Type B pancreatic cell (in vitro differentiated cells): ENCODE measurements at places on chromosomes 4 and X.

- no peak for DNase-seq
Observed at GRCh38 chr4:42417550-42417949, 20.3 kb downstream of the SHISA3 start.

GRCh38 chr4:145830699-145831098 lies 107.9 kb downstream of the ZNF827 start:
- DNase-seq: no peak

GRCh38 chr4:139454111-139455045 lies at the start of gene RAB33B:
RAB33B (plus strand) TSS chr4:139454121; CDS start chr4:139454196, 75 bp downstream.
- no peak for DNase-seq

DNA sequence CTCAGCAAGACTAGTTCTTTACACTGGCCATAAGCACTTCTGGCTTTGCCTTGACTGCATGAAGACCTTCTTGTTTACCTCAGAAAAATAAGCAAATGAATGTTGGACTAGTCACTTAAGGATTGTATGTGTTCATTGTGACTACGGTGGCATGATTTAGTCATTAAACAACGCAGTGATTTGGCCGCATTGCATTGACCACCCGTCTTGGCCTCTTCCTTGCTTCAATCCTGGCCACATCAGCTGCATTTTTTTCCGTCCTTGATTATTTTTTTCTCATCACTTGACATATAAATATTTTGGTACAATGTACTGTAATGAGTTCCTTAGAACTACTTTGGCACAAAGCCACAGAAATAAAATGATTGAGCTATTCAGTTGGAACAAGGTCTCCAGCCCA lies 656.2 kb downstream of the RAB28 start:
- no peak for DNase-seq

DNA sequence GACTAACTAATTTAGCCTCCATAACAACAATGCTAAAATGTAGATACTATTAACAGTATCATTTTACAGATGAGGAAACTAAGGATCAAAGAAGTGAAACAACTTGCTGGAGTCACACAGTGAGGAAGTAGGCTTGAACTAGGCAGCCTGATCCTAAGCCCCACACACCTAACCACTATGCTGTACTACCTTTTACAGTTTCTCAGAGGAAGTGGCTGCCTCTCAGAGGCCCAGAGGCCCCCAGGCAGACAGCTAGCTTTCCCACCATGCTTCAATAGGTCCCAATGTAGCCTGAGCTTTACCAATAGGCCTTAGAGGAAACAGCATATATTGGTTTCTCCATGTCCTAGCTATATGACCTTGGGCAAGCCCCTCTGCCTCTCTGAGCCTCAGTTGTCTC lies 69.4 kb upstream of the PJA1 start:
- DNase-seq: no peak

GRCh38 chr4:30903502-30904214 lies 183.5 kb downstream of the PCDH7 start:
- DNase-seq: no peak

DNA sequence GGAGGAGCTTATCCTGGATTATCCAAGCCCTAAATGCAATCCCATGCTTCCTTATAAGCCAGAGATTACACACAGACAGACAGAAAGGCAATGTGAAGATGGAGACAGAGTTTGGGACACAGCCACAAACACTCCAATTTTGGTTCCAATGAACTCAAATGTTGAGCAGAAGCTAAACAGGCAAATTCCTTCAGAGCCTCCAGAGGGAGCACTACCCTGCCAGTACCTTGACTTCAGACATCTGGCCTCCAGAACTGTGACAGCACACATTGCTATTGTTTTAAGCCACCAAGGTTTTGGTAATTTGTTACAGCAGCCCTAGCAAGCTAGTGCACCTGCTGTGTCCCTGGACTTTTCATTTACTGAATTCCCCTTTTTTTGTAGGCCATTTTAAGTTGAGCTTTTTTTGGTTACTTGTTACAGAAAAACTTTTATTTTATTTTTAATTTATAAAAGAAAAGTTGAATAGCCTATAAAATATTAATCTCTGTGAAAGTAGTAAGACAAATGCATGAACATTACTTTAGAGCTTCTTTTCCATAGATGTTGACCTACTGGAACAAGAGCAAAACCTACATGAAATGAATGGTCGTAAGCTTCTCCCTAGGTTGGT lies 33.4 kb upstream of the SRD5A3 start:
- DNase-seq: no peak

- DNase-seq: no peak
Observed at GRCh38 chr4:174314770-174315169, 31.1 kb downstream of the CEP44 start.

- DNase-seq: no peak
Observed at GRCh38 chr4:77827343-77827742, 8.2 kb upstream of the CNOT6L start.

GRCh38 chr4:53376900-53377299 lies 541 bp upstream of the FIP1L1 start:
- no peak for DNase-seq

DNA sequence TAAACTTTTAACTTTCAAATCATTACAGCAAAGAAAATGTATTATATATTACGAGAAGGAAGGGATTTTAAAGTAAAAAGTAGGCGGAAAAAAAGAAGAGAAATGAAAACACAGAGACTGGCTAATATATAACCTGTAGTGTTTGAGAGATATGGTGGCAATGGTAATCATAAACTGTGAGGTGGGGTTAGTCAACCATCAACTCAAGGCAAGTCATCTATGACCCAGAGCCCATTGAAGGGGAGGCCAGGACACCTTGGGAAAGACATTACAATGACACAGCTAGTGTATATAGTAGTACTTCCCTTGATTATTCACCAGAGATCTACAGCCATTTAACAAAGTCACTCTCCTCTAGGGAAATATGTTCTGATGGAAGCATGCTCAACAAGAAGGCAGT lies 423.9 kb upstream of the PITX2 start:
- no peak for DNase-seq

DNA sequence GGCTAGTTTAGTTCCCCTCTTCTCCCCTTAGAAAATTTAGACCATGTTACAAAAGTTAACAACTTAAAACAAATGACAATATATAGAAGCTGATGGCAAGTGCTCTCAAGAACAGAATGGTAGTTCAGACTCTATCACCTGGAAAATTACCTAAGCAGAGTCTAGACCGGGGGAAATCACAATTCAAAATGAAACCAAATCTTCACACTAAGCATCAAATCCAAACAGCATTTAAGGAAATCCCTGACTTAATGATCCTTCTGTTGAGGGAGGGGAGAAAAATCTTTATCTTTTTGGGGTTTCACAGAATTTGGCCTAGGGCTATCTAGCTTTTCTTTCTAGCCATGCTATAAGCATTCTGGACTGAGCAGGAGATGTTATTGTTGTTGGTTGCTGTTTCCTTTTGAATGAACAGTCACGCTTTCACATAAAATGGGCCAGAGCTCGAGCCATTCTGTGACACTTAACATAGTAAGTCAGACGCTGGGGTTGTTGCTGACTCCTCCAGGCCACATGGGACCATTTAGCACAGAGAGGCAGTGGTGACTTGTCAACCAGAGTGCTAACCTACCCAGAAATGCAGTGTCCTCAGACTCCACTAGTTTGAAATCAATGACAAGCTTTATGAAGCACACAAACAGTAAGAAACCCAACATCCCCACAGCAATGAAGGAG lies 16.0 kb upstream of the LSM6 start:
- DNase-seq: no peak

DNA sequence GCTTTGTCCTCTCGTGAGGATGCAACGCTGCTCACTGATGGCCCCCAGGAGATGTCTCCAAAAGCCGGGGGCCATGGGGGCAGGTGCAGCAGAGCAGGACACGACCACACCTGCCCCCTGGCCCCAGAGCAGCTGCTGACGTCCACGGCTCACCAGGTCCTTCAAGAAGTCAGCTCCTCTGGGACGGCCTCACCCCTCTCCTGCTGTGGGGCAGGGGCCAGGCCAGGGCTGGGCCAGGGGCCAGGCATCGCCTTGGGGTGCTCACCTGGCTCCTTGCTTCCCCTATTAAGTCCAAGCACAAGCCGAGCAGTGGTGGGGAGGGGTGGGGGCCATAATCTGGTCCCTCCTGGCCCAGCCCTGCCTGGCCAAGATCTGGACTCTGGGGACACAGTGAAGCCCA lies 28.6 kb upstream of the MXD4 start:
- DNase-seq: no peak

DNA sequence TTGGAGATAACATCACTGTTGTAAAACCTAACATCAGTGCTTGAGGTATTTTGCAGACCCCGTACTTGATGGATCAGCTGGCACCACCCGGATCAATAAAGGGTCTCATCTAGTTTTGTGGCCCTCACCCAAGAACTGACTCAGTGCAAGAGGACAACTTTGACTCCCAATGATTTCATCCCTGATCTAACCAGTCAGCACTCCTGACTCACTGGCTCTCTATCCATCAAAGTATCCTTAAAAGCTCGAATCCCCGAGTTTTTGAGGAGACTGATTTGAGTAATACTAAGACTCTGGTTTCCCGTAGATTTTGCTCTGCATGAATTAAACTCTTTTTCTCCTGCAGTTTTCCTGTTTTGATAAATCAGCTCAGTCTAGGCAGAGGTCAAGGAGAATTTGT lies 2498.1 kb downstream of the PCDH7 start:
- DNase-seq: no peak

- DNase-seq: no peak
Observed at GRCh38 chr4:80311130-80311529, 24.4 kb upstream of the CFAP299 start.

DNA sequence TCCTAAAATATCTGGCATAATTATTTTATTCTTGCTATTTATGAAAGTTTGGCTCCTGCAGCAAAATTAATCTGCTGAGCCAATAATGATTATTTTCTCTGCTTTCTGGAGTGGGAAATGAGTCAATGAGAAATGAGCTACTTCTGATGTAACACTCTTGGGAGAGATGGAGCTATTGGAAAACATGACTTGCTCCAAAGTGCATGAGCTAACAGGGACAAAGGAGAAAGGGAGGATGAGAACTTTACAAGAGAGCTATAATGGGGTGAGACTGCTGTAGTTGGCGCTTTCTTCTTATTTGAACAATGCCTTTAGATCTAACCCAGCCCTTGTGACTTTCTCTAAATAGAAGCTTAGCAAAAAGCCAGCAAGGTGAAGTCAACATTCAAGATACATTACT lies 615.1 kb downstream of the ANKRD50 start:
- DNase-seq: no peak

DNA sequence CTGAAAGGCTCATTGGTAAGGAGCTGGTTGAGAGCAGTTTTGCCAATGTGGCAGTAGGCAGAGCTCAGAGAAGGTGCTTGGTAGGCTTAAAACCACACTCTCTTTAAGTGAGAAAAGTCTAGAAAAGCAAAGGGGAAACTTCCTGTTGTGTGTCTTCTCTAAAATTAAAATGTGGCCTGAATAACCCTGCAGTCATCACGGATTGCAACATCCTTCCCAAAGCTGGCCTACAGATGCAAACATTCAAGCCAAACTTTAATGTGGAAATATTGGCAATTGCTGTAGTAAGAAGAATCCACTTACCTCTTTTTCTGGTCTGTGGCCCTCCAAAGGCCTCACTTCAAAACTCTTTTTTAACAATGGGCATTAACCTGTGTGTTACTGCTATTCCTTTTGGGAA lies 348.5 kb downstream of the OPHN1 start:
- DNase-seq: no peak

- DNase-seq: no peak
Observed at GRCh38 chr4:153205757-153206156, 1.5 kb downstream of the TRIM2 start.

- no peak for DNase-seq
Observed at GRCh38 chr4:52728691-52729240, 22.5 kb downstream of the ERVMER34-1 start.

GRCh38 chr4:7227008-7227407 lies 34.7 kb downstream of the SORCS2 start:
- DNase-seq: no peak

GRCh38 chrX:148049441-148049840 lies 68.3 kb downstream of the FMR1NB start:
- DNase-seq: no peak

- DNase-seq: peak; percentile 89
Observed at GRCh38 chrX:34656842-34657725, at the start of gene TMEM47. TMEM47 (minus strand) TSS chrX:34657285; CDS start chrX:34657029, 256 bp downstream.

DNA sequence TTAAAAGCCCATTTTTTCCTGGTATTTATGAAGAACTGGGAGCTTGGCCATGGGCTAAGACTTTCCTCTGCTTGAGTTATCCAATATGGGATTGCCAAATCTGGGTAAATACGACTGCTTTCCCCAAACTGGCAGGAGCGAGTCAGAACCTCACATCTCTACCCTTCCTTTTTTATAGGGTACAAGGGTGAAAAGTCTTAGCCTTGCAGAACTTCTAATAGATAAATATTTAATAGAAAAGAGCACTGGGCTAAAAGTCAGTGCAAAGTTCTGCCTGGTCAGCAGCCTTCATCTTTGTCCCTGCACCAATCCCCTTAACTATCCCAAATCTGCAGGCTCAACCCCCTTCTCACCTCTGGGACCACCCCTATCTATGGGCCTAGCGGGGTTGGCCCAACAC lies 61.6 kb upstream of the ACSL1 start:
- DNase-seq: no peak

DNA sequence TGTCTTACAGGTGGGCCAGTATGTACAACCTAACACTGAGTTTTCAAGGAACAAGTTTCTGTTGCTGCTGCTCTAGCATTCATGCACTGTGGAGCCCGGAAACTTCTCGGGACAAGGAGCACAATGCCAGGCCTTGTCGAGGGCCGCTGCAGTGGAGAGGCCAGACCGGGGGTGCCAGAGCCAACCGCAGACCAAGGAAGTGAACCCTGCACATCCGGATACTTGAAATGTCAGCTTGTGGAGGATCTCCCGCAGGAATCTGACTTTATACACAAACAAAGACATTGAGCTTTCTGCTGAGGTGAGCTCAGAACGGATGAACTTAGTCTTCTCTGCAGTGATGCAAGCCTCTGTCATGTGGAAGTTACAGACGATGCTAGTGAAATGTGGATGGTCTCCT lies 99.5 kb downstream of the ZNF827 start:
- no peak for DNase-seq

GRCh38 chr4:103100691-103101090 lies 1.1 kb upstream of the BDH2 start:
- DNase-seq: no peak

GRCh38 chr4:8191136-8191747 lies 7.8 kb upstream of the SH3TC1 start:
- no peak for DNase-seq

DNA sequence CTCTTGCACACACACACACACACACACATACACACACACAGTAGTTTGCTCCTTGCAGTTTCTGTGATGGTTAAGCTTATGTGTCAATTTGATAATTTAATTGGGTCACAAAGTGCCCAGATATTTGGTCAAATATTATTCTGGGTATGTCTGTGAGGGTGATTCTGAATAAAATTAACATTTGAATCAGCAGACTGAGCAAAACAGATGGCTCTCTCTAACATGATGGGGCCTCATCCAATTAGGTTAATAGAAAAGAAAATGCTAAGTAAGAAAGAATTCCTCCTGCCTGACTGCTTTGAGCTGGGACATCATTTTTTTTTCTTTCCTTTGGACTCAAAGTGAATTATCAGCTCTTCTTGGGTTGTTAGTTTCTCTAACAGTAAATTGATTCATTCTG lies 191.2 kb upstream of the INTU start:
- DNase-seq: no peak

- DNase-seq: no peak
Observed at GRCh38 chr4:153207567-153207966, 3.3 kb downstream of the TRIM2 start.

GRCh38 chr4:36758312-36759178 lies 477.1 kb downstream of the DTHD1 start:
- DNase-seq: no peak
